ENCODE measurements at places on chromosomes 6 and 20.

DNA sequence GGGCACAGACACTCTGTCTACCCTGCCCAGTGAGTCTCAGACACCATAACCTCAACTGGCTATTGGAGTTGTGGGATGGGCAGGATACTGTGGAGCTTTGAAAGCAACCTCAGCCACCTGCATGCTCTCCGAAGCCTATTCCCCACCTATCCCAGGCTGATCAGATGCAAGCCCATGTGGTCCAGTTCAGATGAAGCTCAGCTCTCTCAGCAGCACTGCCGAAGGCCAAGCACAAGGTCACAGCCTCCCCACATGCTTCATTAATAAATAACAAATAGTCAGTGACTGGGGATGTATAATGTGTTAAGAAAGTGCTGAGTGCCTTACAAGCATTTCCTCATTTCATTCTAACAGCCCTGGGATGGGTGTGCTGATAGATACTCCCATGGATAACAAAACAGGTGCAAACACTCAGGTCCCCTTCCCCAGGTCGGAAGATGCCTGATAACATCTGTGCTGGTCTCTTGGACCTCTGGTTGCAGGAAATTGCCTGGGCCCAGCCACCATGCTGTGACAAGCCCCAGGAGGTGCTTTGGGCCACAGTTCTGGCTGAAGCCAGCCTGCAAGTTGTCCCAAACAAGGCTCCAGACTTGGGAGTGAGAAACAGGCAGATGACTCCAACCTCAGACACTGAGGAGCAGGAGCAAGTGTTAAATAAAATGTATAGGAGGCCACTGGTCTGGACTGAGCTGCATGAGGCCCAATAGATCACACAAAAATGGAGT, 3.7 kb downstream of the ACSS1 start:
- no peak for DNase-seq

DNA sequence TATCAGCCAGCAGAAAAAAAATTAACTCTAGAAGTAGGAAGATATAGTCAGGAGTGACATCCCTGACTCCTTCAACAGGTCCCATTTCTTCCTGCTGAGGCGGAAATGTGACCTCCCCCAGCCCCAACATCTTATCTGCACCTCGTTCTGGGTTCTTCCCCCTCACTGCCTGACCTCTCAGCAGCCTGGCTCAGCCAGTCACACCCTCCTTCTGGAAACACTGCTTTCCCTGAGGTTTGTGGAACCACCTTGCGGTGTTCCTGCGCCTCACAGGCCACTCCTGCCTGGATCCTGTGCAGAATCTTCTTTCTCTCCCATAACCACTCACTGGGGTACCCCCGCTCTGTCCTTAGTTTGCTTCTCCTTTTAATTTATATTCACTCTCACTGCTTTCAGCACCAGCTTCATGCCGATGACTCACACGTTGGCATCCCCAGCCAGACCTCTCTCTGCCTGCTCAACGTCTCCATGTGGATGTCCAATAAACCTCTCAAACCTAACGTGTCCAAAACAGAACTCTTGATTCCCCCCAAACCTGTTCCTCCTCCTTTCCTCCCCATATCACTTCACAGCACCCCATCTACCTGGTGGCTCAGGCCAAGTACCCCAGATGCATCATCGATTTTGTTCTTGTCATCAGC, 222.8 kb upstream of the PLN start:
- no peak for DNase-seq

GRCh38 chr20:62025394-62025793, 40.3 kb downstream of the TAF4 start:
- DNase-seq: peak; percentile 34

GRCh38 chr6:148307405-148307804, 35.2 kb upstream of the SASH1 start:
- no peak for DNase-seq

- no peak for DNase-seq
These were observed 92.5 kb downstream of the CD83 start for GRCh38 chr6:14210077-14210476.
